Brain (organoid and tissue), 16 donors: ENCODE measurements at places on chromosomes 4 and X. TPM values are rescaled to one million over a fixed set of nuclear protein-coding genes. Genes with fewer than 3 reads are reported as not detected.

Gene SUPT20HL2
- polyA plus RNA-seq: not detected

Gene FDCSP
- polyA plus RNA-seq: not detected

Gene PLK4
- 2.5 TPM for polyA plus RNA-seq

Gene BGN
- 149 TPM for polyA plus RNA-seq

Gene PDGFC
- 3.4 TPM for polyA plus RNA-seq

Gene SYN1
- 275 TPM for polyA plus RNA-seq

Gene STBD1
- polyA plus RNA-seq: 0.25 TPM

Gene CCDC160
- 0.49 TPM for polyA plus RNA-seq

Gene CPE
- polyA plus RNA-seq: 336 TPM

Gene CXCL13
- not detected for polyA plus RNA-seq

Gene SPRY1
- 19.7 TPM for polyA plus RNA-seq

Gene HSD17B13
- 0.70 TPM for polyA plus RNA-seq

Gene ZNF185
- polyA plus RNA-seq: 4.5 TPM

Gene ADH1C
- polyA plus RNA-seq: not detected

Gene MTMR8
- not detected for polyA plus RNA-seq

Gene UGT2B11
- polyA plus RNA-seq: not detected

Gene SUPT20HL1
- not detected for polyA plus RNA-seq
